ENCODE measurements at places on chromosomes 16 and 17.

DNA sequence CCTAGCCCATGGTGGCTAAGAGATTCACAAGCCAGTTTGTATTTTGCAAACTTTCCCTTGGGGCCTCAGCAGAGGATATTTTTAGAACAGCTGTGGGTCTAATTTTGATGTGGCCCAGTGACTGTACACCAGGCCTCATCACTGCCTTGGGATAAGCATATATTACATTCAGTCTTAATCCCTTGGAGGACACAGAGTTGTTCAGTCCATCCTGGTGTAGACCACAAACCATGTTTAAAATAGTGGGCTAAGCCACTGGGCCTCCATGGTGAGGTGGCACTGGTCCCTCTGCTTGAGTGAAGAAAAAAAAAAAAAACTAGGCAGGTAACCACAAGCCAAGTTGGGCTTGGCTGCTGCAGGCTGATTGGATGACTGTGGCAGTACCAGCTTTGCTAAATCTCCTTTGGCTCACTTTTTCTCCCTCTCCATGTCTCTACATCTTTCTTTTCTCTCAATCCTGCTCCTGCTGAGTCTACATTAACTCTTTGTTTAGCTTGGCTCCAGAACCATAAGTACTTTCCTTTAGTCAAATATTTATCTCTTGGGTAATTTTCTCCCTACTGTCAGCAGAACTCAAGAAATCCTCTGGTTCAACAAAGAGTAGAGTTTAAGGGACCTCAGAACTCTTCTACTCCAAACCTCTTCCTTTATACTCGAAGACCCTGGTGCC is 120.0 kb upstream of the TBX2 start:
- no peak for DNase-seq

- no peak for DNase-seq
These were observed 13.3 kb downstream of the HERPUD1 start for GRCh38 chr16:56944954-56945839.

- no peak for DNase-seq
These were observed 55.0 kb downstream of the PDPK1 start for GRCh38 chr16:2592786-2593185.

GRCh38 chr17:4870855-4871254 is 28.5 kb upstream of the C17orf107 start:
- no peak for DNase-seq

DNA sequence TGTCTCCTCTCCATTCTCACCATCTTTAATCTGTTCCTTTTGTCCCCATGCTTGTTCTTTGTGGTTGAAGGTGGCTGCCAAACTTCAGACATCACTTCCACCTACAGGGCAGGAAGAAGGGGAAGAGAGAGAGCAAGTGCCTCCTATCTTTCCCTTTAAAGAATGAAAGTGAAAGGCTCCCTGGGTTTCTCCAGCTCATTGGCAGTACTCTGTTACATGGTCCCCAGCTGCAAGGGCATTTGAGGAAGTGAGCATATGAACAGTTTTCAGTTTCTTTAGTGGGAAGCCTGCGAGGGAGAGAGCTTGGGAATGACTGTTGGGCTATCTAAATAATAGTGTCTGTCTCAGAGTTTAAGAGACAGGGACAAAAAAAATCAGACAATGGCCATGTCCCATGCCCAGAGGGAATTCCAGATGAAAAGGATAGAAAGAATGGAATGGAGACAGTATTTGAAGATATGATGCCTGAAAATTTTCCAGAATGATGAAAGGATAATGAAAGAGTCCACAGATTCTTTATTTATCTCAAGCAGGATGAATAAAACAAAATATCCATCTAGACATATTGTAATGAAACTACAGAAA is 159.9 kb downstream of the LGALS9B start:
- DNase-seq, result no peak

DNA sequence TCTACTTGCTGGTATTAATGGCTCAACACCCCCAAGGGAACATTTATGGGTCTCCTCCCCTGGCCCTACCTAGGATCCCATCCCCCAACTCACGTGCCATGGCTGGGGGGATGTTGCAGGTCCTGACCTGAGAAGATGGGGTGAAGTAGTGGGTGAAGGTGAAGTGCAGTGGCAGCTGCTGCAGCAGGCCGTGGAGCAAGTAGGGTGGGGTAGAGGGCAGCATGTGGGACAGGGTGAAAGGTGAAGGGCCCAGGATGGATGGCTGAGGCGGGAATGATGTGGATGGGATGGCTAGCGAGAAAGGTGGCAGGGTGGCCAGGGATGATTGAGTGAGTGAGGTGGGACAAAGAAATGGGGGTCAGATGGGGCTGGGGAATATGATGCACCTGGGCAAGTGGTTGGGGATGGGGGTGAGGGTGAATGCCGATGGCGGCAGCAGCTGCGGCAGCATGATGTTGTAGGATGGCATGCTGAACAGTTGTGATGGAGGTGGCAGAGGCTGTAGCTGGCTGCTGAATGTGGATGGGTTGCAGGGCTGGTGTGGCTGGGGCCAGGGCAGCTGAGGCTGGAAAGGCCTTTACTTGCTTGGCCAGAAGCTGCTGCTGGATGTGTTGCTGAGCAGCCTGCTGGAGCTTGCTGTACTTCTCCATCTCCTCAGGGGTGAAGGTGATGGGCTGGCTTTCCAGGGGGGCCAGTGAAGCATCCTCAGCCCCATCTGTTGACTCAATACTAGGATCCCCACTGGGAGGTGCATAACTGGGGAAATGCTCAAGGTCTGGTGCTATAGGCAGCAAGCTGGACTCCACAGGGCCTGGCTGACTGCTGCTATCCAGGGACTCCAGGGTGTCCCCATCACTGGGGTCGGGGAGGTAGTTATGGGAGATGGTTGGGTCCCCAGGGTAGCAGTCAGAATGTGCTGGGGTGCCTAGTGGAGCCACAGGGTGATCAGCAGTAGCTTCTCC is 8.3 kb upstream of the ITGA2B start:
- no peak for DNase-seq
